ENCODE measurements at places on chromosomes 7 and 10. TPM values are rescaled to one million over a fixed set of nuclear protein-coding genes. Genes with fewer than 3 reads are reported as not detected.
A peak's percentile ranks its signal among the peaks of the same experiment; 100 is the strongest.

The BAMBI gene
- 0.47 TPM for total RNA-seq

The ETV1 gene
- 23.7 TPM for total RNA-seq

DNA sequence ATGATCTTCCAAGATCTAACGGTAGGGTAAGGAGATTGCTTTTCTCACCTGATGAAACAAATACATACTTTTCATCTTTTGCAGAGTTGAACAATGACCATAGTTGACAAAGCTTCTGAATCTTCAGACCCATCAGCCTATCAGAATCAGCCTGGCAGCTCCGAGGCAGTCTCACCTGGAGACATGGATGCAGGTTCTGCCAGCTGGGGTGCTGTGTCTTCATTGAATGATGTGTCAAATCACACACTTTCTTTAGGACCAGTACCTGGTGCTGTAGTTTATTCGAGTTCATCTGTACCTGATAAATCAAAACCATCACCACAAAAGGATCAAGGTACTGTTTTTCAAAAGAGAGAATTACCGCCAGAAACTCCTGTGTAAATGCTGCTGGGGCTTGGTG lies 79.9 kb downstream of the ANKRD61 start:
- DNase-seq, result no peak

DNA sequence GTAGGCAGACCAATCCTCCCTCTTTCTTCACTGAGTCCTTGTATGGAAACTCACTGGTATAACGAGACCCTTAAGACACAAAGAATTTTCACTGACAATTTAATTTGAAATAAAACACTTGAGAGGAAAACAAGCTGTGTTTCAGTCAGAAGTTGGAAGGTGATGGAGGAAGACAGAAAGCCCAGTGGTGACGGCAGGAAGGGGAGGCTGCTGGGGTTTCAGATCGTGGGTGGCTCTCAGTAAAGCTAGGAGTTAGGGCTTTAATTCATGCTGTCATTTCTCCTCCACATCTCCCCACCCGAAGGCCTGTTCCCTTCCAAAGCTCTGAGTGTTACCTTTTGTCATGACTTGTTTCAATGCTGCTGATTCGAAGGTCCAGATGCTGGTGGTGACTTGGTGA lies 605.2 kb upstream of the DPP6 start:
- no peak for DNase-seq

The CXCL12 gene
- 8.1 TPM for total RNA-seq

The KCP gene
- 0.19 TPM for total RNA-seq

DNA sequence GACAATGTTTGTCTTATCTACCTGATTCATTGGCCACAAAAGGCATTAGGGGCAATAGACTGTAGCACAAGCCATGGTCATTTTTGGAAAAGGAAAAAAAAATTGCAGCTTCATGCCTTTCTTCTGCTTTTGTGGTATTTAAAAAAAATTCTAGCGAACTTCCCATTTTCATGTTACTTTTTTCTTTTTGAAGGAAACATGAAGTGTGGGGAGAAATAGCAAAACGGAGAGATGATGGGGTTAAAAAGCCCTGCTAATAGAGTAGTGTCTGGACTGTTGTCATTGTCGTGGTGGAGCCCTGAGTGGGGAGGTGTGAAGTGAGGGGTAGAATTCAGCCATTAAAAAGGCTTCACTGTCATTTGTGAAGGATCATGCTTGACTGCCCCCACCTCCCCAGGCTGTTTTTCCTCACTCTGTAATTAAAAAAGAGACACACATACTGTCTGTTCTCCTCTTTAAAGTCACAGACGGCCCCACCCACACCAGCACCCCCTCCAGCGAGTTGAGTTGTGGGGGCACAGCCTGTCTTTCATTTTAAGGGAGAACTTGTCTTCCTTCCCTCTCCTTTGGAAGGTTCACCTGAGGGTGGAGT lies 272.4 kb downstream of the CREB5 start:
- DNase-seq, result no peak

- DNase-seq, result no peak
These were observed 3.9 kb downstream of the COG5 start for GRCh38 chr7:107559864-107560263.

DNA sequence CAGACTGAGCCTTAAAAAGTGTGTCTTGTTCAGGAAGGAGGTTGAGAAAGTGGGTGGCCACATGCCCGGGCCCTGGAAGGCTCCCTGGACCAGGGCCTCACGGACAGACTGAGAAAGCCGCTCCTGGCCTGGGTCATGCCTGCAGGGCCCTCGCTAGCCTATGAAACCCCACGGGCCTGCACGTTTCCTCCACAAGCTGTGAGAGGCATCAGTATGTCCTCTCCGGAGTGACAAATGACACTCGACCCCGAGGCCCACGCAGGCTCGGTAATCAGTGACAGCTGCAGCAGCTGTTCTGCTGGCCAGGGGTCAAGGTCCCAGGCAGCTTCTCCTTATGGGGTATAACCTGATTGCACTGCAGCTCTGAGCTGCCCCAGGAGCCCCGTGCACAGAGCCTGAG lies 47.6 kb downstream of the ASB13 start:
- DNase-seq, result peak; percentile 59

DNA sequence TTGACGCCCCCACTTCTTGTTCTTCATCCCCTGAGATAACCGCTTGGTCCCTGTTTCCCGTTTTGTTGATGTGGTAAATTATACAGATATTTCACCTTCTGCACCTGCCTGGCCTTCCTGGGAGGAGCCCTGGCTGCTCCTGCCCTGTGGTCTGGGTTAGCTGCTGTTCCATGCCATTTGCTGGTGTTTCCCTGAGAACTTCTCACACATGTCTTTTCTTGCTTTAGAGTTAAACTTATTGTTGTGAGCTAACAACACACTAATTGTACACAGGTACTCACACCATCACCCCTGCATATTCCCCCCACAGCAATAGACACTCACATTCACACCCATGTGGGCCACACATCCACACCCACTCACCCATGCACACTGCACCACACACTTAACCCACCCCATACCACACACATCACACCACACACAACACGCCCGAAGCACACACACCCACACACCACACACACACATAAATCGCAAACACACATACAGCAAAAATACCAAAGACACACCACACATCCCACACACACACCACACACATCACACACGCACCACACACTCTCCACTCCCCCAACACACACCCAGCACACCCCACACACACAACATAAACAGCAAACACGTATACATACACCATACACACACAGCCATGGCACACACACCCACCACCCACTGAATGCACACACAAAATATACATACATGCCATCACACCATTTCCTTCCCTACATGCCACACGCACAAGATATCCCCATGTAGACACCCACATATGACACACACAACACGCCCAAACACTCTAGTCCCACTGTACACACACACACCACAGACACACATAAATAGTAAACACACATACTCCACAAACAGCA lies 19.4 kb upstream of the ANTXRL start:
- DNase-seq, result no peak

The TYW1B gene
- total RNA-seq, result 4.4 TPM

The EIF3A gene
- total RNA-seq, result 147 TPM

The GHRHR gene
- total RNA-seq, result not detected

GRCh38 chr7:131511774-131512535 lies 44.5 kb downstream of the PODXL start:
- peak; percentile 24 for DNase-seq

GRCh38 chr7:73999664-74000435 lies 28.1 kb upstream of the ELN start:
- DNase-seq, result peak; percentile 89

The CCT6A gene
- 369 TPM for total RNA-seq

DNA sequence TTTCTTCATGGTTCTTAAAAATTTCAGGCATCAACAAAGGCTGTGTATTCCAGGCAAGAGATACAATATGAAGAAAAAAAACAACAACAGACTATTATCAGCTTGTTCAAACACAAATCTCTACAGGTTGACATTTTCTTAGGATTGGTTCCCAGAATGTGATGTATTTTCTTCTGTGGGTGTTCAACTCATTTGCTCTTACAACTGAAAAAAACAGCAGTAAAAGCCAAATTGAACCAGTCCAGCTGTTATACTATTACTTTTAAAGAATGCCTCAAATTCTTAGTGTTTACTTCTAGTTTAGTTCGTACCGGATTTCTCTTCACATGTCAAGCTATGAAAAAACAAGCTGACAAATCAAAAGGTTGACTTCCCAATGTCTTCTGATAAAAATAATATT lies 60.7 kb downstream of the CNTNAP2 start:
- no peak for DNase-seq

Measured in myocyte (in vitro differentiated cells).